Bone marrow (tissue), 2 donors: ENCODE measurements at places on chromosomes 2 and 18.

DNA sequence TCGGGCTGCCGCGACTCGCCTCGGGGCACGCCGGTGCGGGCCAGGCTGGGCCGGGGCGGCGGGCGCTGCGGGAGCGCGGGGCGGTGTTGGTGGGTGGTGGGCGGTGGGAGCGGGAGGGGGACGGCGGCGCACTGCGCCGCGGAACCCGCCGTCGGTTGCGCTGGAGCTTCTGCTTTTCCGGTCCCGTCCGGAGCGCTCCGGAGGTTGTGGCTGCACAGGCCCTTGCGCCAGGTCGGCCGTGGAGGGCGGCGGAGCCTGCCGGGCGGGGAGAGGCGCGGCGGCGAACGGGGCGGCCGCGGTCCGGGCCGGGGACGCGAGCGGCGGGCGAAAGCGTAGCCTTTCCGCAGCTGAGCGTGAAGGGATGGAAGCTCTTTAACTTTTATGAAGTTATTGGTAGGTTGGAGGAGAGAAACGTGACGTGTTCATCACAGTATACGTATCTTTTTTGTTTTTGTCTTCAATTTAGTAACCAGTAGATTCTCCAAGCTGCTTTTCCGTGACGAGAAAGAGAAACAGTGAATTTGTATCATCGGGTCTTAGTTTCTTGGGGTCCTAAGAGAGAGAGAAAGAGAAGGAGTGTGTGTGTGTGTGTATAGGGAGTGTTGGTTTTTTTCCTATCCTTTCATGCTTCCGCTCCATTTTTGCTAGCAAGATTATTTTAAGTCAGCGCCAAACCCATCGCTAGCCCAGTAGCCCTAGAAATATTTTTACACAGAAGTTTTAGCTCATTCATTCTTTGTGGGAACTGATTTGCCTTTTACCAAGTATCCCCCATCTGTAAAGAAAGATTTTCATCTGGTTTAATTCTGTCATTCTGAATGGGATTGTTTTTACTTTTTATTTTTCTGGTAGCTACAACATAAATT, 535 bp downstream of the ATG4B start:
- no peak for DNase-seq

- DNase-seq = no peak
Measured at GRCh38 chr2:226802573-226802972, 3.0 kb upstream of the IRS1 start.

- DNase-seq = no peak
Measured at GRCh38 chr2:29697181-29697580, 224.2 kb downstream of the ALK start.

DNA sequence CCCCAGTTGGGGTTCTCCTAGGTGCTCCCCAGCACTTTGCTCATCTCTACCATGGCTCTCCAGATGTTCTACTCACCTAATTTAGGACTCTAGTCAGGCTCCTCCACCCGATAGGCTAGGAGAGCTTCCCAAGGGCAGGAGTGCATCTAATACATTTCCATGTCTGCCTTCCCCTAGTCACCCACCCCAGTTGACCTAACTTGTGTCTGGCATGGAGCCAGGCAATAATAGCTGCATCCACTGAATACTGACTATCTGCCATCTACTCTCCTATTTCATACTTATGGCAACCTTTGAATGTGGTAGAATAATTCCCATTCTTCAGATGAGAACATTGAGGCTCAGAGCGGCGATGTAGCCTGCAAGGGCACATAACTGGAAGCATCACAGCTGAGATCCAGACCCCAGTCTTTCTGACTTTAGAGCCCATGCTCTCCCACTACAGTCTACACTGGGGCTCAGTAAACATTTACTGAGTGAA, 71.8 kb upstream of the YWHAQ start:
- no peak for DNase-seq

GRCh38 chr2:65377556-65378192, 54.7 kb downstream of the SPRED2 start:
- DNase-seq = peak; percentile 92

GRCh38 chr2:184528119-184528518, 70.2 kb upstream of the ZNF804A start:
- no peak for DNase-seq

GRCh38 chr2:2861666-2862240, 515.9 kb downstream of the EIPR1 start:
- DNase-seq = no peak

- no peak for DNase-seq
Measured at GRCh38 chr2:98142106-98142791, 55.3 kb downstream of the VWA3B start.

DNA sequence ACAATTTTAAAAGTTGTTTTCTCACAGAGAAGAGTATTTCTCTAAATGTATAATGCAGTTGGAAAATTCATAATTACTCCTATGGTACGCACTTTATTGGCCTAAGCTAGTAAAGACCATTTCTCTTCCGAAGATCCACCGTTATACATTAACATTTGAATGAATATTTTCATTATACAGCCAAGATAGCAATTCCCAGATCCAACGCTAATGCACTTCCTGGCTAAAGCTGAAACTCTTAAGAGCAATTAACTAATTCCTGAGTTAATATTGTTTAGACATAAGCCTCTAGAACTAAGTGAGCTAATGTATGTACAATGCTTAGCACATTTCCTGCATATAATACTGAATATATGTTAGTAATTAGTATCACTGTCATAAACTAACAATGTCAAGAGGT, 56.2 kb downstream of the PDK1 start:
- no peak for DNase-seq

- DNase-seq = no peak
Measured at GRCh38 chr18:3855966-3856365, 406.0 kb downstream of the TGIF1 start.

DNA sequence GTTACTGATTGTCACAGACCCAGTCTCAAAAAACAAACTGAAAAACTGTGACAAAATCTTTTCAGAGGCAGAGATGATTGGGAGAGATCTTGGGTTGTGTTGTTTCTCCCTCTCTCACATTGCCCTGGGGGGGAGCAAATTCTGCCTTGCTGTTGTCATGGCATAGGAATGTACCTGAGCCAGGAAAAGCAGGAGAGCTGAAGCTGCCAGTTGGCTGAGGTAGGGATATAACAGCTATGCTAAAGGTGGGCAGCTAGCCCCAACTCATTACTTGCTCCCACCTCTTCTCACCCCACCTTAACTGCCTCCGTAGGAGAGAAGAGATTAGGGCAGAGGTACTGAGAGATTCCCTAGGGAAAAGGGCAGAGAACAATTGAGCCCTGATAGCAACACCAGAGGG, 299.3 kb downstream of the OSR1 start:
- no peak for DNase-seq

DNA sequence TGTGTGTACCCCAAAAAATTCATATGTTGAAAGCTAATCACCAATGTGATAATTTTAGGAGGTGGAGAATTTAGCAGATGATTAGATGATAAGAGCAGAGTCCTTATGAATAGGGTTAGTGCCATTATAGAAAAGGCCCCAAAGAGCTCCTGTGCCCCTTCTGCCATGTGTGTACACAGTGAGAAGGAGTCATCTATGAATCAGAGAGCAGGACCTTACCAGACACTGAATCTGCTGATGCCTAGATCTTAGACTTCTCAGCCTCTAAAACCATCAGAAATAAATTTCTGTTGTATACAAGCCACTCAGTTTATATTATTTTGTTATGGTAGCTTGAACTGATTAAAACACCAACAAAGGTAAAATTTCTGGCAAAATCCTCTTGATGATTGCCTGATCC, 560.0 kb upstream of the CDH2 start:
- DNase-seq = no peak

- DNase-seq = no peak
Measured at GRCh38 chr2:107407017-107407416, 419.7 kb upstream of the RGPD4 start.

DNA sequence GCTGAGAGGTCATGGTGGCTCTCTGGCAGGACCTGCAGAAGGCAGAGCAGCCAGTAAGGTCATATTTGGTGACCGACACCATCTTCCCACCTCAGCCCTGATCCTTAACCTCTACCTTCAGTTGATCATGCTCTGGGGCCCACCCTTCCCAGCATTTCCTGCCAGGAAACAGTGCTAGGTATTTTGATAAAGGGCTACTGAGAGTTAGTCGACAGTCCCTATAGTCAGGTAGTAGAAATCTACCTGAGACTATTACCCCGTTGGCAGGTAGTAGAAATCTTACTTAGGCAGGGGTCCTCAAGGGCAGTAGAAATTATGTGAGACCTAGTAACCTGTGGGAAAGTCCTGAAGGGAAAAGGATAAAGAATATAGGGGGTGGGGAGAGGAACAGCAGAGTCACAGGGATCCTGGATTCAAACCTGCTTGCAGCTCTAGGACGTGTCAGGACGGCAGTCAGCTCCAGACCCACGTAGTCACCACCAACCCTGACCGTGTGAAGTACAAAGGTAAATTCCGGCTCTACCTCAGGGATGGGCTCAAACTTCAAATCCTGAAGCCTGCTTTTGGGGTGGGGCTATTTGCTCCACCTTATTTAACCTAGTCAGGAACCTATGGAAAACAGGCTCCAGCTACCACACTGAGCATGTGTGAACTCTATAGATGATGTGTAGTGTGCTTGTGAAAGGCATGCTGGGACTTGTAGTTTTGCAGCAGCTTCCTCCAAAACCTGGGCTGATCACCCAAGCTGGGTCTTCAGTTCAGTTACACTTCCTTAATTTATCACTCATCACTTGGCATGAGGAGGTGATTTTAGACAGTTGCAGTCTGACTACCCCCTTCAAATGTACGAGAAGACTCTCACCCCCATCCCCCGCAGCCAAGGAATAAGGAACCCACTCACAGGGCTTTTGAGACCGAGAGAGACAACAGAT, at the start of gene DQX1:
TSS of gene DQX1 (minus strand) at position 515 of the 932 bp plus-strand sequence. CDS start at position 13, 502 bp downstream.
- no peak for DNase-seq

- no peak for DNase-seq
Measured at GRCh38 chr2:53485021-53485728, 282.4 kb upstream of the CHAC2 start.

- DNase-seq = no peak
Measured at GRCh38 chr2:67312871-67313270, 84.3 kb upstream of the ETAA1 start.

GRCh38 chr2:668000-668398, 9.2 kb downstream of the TMEM18 start:
- no peak for DNase-seq

- no peak for DNase-seq
Measured at GRCh38 chr18:21074336-21075323, 37.0 kb downstream of the ROCK1 start.

DNA sequence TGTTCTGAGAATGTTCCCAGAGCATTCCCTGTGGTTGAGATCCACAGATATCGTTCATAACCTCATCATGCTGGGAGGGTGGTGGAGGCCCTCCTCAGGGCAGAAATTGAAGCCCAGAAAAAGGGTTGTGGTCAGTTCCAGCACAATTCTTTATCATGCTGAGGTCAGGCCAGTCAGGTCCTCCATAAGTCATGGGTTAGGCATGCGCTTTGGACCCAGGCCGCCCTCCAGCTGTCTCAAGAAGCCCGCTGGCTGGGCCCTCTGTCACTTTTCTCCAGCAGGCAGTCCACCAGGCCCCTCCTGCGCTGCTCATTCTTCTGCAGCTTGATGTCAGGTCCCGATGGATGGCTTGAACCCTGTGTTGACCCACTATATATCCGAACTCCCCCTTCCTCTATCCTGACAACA, 151.1 kb upstream of the NT5C1B start:
- DNase-seq = no peak

GRCh38 chr18:10230072-10230471, 224.4 kb upstream of the APCDD1 start:
- no peak for DNase-seq

- DNase-seq = no peak
Measured at GRCh38 chr2:212596688-212597087, 58.1 kb upstream of the ERBB4 start.

DNA sequence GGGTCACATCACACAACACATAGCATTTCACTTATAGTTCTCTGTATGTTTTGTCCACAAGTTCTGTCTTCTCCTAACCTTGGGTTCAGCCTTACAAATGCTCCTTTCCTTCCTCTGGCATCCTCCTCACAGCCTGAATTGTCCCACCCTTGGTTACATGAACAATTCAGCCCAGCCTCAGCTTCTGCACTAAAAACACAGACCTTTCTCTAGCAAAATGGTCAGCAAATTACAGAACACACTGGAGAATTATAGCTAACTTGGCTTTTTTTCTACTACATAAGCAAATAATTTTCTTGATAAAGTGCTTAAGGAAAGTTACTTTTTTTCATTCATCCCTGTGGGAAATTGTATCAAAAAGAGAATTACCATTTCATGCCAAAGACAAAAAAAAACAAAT, 94.8 kb upstream of the COL5A2 start:
- DNase-seq = no peak

- no peak for DNase-seq
Measured at GRCh38 chr2:59232394-59233165, 991.5 kb upstream of the FANCL start.
